GDM1 (cell line): ENCODE measurements at places on chromosomes 4 and X.

DNA sequence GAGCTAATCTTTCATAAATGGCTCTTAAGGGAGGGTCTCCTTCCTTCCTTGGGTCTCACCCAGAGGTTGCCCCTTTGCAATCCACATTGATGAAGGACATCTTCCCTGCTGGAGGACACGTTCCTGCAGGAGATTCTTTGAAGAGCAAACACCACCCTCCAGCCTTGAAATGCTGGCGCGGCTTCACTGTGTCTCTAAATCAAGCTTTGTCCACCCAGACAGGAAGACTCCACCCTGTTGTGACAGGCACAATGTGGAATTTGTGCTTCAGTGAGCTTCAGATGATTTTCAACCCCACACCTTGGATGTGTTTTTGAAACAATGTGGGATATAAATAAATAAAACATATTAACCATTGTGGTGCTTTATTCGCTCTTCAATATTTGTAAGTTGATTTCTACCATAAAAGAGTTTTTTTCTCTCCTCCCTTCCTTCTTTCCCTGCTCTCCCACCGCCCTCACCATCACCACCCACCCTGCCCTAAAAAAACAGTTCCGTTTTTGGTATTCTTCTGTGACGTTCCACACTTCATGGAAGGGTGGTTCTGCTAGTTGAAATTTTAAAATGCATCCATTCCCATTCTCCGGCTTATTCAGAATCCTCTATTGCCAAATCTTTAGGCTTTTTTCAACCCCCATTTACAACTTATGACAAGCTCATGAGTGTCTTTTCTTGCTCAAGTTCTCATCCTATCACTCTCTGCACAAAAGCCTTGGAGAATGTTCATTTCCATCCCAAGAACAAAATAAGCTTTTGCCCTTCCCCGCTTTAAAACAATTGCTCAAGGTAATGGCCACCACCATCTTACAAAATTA lies 264.3 kb downstream of the RAPGEF2 start:
- DNase-seq: no peak

DNA sequence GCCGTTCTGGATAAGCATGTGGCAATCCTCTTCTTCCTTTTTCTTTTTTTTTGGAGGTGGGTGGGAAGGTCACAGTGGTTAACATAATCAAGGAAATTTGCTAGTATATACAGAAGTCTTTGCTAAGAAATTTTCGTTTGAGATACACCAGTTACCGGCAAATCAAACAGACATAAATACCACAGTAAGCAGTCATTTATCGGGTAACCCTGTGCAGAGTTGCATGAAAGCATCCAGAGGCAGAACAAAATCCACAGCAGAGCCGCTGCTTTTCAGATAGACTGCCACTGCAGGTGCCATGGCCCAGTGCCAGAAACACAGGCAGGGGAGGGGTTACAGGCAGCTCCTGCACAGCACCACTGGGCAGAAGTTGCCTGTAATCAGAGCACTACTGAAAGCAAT lies 179.1 kb upstream of the MAB21L2 start:
- no peak for DNase-seq

DNA sequence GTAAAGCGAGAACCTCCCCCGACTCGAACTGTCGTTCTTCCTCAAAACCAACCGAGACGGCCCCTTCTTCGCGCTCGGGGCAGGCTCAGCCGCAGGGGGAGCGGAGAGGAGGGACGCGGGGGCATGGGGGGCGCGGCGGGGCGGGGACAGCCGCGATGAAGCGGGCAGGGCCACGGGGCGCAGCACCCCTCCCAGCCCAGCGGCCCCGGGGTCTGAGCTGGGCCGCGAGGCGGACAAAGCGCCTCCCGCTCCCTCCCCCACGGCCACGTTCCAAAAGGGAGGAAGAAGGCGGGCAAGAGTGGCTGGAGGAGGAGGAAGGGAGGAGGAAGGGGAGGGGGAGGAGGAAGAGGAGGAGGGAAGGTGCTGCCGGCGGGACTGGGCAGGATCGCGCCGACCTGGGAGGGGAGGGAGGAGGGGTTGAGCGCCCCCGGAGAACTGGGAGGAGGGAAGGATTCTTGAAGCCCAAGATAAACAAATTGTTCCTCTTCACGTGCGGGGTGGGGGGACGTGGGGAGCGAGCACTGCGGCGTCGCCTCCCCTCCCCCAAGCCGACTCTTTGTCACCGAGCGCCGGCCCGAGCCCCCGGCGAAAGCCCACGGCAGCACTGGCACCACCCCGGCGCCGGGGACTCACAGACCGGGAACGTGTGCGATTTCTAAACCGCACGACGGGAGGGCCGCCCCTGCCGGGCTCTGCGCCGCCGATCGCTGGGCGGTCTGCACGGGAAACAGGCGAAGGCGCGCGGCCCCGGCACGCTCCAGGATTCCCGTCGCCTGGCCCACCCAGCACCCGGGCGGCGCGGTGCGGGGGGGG lies 2.9 kb downstream of the MAML3 start:
- peak; percentile 98 for DNase-seq

GRCh38 chrX:65993915-65994460 lies 45.9 kb downstream of the VSIG4 start:
- no peak for DNase-seq

- DNase-seq: no peak
Observed at GRCh38 chr4:83536362-83537272, 709 bp downstream of the GPAT3 start.

- DNase-seq: no peak
Observed at GRCh38 chr4:31021008-31021407, 300.8 kb downstream of the PCDH7 start.

DNA sequence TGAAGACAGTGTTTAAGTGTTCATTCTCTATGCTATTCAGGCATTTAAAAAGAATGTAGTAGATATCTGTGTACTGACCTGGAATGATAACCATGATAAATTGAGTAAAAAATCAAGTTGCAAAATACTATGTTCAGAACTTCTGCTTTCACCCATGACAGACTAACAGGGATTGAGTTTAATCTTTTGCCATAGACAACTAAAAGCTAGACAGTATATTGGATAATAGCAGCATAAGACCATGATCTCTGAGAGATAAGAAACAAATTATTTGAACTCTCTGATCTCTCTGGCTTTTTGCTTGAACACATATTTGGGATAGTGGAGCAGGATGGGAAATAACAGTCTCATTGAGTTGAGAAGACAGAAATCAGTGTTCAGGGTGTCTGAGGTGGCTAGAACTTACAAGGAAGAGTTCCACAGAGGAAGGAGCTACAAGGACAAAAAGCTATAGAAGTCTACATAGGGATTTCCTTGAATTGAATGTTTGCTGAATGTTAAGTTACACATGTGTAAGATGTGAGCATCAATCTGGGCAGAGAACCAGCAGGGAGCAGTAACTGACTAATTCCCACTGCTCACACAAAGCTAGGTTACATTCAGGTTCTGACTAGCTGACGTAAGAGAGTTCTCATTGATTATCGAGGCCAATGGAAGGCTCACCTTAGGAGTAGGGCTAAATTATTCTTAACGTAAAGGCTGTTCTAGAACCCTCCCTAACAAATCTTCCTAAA lies 60.4 kb downstream of the SLC30A9 start:
- no peak for DNase-seq

- DNase-seq: no peak
Observed at GRCh38 chrX:20217271-20217670, 49.4 kb downstream of the RPS6KA3 start.

DNA sequence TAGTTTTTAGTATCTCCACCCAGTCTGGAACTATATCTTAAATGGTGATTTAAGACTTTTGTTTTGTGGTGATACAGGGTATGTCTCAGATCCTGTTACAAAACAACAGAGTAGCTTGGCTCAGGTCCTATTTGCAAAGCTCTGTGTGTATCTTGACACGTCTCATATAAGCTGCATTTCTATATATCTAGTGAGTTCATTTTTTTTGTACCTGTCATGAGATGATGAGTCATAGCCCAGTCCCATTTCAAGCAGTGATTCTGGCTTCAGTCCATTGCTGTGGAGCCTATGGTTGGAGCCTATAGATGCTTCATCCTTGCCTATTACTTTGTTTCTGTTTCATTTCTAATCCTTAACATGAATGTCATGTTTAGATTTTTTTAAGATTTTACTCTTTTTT lies 23.0 kb downstream of the GRXCR1 start:
- no peak for DNase-seq
